ENCODE measurements at places on chromosomes 7 and 10.
A peak's percentile ranks its signal among the peaks of the same experiment; 100 is the strongest.

DNA sequence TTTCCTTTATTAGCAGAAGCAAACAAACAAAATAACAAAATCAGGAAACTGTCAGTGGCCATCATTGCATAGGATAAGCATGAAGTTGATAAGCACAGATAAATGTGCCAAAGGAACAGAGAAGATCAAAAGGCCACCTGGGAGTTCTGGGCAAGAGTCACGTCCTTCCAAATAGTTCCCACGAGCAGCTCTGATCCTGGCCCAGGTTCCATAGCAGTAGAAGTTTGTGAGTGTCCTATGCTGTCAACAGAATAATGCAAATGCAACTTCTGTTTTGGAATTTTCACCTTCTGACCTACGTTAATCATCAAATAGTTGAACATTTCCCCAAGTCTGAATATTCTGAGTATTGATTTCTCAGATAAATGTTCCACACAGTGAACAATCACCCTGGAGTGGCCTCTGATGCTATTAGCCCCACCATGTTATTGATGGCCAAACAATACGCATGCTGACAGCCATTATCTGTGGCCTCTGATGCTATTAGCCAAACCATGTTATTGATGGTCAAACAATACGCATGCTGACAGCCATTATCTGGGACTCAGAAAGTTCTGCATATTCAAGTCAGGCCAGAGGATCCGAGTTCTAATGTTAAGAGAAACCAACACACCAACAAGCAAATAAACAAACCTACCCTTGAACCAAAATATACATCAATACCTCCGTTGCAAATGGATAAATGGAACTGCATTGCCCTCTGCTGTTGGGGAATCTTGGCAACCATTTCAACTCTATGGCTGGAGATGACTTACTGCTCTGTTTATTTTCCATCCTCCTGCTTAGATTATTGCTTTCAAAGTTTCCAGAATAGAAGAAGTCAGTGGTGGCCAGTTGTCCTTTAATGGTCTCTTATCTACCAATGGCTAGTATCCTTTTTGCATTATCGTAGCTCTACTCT lies 63.3 kb downstream of the MRC1 start:
- no peak for DNase-seq

DNA sequence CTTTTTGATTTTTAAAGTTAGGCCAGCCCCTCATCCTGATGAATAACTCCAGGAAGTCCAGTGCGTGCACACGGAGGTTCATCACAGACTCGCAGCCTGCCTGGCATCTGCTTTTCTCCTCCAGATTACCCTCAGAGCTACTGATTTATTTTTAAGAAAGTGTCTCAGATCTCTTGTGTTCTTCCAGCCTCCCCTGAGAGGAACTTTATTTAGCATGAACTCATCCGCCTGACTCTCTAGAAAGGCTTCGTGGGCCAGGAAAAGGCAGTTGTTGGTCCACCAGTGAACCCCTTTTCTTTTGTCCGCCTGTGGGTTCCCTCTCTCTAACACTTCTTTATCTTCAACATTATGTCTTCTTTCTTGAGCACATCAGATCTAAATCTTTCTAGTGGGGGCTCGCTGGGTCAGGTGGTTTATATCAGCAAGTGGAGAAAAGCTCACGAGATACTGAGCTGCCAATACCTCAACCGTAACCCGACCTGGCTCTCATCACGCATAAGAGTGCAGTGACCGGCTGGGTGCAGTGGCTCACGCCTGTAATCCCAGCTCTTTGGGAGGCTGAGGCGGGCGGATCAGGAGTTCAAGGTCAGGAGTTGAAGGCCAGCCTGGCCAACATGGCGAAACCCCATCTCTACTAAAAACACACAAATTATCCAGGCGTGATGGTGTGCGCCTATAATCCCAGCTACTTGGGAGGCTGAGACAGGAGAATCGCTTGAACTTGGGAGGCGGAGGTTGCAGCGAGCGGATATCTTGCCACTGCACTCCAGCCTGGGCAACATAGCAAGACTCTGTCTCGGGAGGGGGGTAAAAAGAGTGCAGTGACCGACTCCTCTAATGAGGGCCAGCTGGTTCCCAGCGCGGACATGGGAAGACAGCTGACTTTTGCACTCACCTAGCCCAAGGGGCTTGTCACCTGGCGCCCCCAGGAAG lies 162.3 kb downstream of the CCDC3 start:
- DNase-seq = no peak

DNA sequence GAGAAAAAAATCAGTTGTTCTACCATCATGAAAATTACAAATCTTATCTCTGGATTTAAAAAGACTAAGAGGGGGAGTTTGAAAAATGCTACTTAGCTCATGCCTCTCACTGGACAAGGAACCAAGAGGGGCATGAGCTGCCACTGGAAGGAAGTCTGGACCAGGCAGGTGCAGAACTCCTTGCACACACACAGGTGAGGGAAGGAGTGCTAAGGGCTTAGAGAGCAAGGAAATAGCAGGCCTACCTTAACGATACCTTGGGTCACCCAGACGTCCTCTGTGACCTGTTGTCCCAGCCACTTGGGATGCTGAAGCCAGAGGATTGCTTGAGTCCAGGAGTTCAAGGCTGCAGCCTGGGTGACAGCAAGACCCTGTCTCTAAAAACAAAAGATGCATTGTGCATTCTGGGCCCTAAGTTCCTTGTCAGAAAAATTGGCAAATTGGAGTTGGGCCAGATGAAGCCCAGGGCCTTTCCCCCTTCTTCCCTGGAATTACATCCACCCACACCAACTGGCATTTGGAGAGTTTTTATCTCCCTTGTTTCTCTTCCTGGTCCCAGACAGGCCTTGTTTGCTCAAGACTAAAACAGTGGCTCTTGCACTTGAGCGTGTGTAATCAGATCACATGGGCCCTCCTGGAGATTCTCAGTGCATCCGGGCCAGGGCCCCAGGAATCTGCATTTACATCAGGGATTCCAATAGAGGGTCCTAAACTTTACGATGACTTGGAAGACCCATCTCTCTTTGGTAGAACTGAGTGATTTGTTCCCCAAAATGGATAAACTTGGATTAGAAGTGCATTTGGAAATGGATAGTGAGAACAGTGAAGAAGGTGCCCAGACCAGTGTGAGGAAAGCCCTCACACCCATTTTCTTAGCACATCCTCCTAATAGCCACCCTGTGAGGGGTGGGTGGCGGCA lies 3.0 kb downstream of the DDIT4 start:
- DNase-seq = peak; percentile 58

DNA sequence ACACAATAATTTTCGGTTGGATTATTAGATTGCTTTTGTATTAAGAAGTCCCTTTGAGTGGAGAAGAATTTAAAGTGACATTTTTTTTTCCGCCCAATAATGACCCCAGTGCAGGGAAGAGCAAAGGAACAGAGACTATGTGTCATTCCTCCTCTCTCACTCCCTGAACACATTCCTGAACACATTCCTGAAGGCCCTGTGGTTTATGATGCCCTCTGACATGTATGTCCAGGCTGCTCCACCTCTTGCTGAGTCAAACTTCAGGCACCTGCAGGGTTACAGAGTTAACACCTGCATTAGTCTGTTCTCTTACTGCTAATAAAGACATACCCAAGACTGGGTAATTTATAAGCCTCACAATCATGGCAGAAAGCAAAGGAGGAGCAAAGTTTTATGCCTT lies 704.0 kb upstream of the LRRN3 start:
- DNase-seq = no peak

DNA sequence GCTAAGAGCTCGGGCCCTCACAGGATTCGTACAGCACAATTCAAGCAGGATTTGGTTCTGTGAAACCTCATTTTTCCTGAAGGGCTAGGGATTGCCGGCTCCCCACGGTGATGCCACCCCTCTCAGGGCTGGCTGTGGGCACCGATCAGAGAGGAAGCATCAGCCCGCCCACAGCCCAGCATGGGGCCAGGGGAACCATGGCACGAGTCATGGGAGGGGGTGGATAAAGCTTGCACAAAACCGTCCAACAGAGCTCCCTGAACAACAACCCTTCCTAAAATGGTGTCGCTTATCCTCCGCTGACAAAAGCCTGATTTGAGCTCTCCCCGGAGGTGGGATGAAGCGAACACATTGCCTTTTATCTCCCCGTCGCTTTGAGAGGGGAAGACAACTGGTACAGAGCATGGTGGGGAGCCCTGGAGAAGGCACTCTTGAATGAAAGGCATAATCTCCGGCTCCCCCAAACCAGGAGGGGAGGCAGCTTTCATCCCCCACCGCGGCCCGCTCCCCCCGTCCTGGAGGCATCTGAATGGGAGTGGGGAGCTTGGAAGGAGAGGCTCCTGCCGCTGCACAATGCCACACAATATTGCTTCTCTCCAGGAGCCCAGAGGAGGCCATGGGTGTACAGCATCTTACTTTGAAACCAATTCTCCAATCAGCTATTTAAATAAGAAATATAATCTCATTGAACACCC lies 144.0 kb downstream of the RPS24 start:
- DNase-seq = no peak

All from activated CD4-positive, alpha-beta T cell treated with anti-CD3 and anti-CD28 coated beads, Interleukin-2, amount 50 U/mL, for 48 hours (primary cell).